CD8-positive, alpha-beta memory T cell (primary cell): ENCODE measurements at places on chromosomes 3 and 15. TPM values are rescaled to one million over a fixed set of nuclear protein-coding genes. Genes with fewer than 3 reads are reported as not detected.

DNA sequence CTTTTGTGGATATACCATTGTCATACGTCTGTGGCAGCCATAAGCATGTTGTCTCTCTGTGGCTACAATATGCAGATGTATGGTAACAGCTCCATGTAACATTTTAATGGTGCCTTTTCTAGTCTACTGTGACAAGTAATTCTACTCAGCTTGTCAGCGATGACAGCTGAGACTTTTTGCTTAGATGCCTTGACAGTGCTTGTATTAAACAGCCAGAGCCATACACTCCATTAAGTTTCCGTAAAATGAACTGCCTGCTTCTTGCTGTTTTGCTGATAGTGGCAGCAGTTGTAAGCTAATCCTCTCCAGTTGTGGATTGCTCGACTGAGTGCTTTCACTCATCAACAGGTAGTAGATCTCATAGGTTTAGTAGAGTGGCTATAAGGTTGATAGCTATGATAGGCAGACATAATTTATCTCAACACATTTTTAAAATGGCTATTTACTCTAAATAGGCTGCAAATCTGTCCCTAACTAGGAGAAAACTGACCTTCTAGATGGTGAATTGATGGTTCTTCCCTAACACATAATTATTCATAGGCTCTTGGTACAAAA lies 260.2 kb upstream of the NAALADL2 start:
- no peaks in the 10 kb centered on the region for H3K27me3 ChIP-seq
- DNase-seq: no peak
- no peaks in the 10 kb centered on the region for H3K4me1 ChIP-seq
- H3K4me3 ChIP-seq: no peak overlapping the region
- H3K27ac ChIP-seq: no peak overlapping the region
- H3K36me3 ChIP-seq: no peaks in the 10 kb centered on the region

DNA sequence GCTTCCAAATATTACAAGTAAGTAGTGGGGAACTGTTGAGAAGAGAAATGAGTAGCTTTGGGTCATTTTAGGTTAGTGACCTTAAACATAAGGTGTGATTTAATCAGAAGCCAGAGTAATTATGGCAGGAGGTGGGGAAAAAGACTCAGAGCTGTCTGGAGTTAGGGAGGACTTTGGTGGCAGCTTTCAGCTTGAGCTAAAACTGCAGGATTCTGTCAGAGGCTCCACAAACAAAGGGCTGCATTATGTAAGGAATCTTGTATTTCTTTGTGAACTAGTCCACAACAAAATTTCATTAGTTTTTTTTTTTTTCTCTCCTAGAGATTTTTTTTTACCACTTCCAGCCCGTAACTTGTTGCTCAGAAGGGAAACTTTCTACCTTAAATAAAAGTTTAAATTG lies 345.3 kb downstream of the TIGIT start:
- no peak for DNase-seq
- H3K27ac ChIP-seq: no peak overlapping the region
- no peaks in the 10 kb centered on the region for H3K36me3 ChIP-seq
- no peaks in the 10 kb centered on the region for H3K4me1 ChIP-seq
- H3K4me3 ChIP-seq: no peak overlapping the region
- H3K27me3 ChIP-seq: no peaks in the 10 kb centered on the region

DNA sequence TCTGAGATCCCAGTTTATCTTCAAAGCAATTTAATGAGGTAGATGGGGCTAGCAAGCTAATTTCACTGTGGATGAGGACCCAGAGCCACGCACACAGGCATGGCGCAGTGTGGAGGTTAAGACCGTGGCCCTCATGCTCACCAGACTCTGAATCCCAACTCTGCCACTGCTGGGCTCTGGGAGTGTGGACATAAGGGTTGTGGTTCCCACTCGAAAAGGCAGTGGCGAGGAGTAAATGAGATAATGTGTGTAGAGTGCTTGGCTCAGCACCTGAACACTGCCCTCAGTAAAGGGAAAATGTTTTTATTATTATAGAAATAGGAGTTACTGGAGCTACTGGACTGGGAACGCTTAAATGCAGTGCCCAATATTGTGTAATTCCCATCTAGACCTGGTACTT lies 243.5 kb upstream of the TPM1 start:
- no peak overlapping the region for H3K27ac ChIP-seq
- no peaks in the 10 kb centered on the region for H3K36me3 ChIP-seq
- H3K27me3 ChIP-seq: no peaks in the 10 kb centered on the region
- H3K4me1 ChIP-seq: no peaks in the 10 kb centered on the region

DNA sequence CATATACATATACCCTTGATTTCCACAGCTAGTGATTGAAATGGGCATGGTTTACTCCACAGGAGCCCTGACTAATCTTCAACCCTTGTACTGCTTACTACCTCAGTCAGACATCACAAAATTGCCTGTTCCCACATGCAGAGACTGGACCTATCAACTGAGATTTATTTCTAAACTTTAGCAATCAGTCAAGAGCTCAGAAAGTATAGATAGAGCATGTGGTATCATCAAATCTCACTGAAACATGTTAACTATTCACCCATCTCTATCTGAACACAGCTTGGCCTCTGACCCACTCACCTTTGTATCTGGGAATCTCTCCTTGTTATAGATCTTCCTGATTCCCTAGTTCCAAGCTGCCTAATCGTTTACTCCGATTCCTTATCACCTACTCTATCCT lies 14.6 kb downstream of the ADAM10 start:
- peaks cover 47% of the 10 kb centered on the region for H3K4me1 ChIP-seq
- no peaks in the 10 kb centered on the region for H3K27me3 ChIP-seq
- no peak overlapping the region for H3K27ac ChIP-seq
- no peak for DNase-seq

- H3K27me3 ChIP-seq: no peaks in the 10 kb centered on the region
- H3K4me1 ChIP-seq: peaks cover 46% of the 10 kb centered on the region
- DNase-seq: no peak
- no peak overlapping the region for H3K4me3 ChIP-seq
- H3K27ac ChIP-seq: no peak overlapping the region
Measured at GRCh38 chr15:99446565-99447496, 119.0 kb upstream of the MEF2A start.

DNA sequence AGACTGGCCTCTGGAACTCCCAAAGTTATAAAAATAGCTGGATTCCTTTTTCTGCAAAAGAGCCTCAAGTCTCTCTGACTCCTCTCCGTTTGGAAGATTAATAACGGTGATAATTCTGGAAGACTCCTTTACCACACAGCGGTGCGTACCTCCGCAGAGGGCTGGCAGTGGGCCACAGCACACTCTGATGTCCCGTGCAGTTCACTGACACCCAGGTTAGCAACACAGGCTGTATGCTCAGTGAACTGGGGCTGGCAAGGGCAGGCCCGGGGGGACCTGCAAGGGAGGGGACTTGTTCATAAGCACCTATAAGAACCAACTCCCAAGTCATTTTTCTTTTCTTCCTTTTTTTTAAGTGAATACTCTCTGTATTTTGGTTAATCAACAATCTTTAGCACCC lies 120.3 kb upstream of the TJP1 start:
- no peak overlapping the region for H3K4me3 ChIP-seq
- H3K36me3 ChIP-seq: no peaks in the 10 kb centered on the region
- no peak for DNase-seq
- H3K27me3 ChIP-seq: no peaks in the 10 kb centered on the region
- no peak overlapping the region for H3K27ac ChIP-seq

DNA sequence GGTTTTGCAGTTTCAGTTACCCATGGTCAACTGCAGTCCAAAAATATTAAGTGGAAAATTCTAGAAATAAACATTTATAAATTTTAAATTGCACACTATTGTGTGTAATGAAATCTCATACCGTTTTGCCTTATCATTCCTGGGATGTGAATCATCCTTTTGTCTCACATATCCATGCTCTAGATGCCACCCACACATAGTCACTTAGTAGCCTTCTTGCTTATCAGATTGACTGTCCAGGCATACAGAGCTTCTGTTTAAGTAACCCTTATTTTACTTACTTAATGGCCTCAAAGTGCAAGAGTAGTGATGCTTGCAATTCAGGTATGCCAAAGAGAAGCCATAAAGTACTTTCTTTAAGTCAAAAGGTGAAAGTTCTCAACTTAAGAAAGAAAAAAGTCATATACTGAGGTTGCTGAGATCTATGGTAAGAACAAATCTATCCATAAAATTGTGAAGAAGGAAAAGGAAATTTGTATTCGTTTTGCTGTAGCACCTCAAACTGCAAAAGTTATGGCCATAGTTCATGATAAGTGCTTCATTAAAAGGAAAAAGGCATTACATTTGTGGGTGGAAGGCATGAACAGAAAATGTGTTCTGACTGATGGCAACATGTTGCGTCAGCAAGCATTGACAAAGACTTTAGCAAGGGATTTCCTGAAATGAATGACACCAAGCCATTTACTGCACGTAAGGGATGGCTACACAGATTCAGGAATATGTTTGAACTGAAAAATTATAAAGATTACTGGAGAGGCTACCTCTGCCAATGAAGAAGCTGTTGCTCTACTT lies 43.8 kb downstream of the SPATA16 start:
- H3K27me3 ChIP-seq: no peaks in the 10 kb centered on the region
- no peak for DNase-seq
- H3K4me1 ChIP-seq: no peaks in the 10 kb centered on the region
- H3K36me3 ChIP-seq: no peaks in the 10 kb centered on the region

- H3K36me3 ChIP-seq: no peaks in the 10 kb centered on the region
- H3K27me3 ChIP-seq: no peaks in the 10 kb centered on the region
- no peak for DNase-seq
- H3K27ac ChIP-seq: no peak overlapping the region
Measured at GRCh38 chr3:157040456-157040855, 119.5 kb downstream of the CCNL1 start.

- H3K36me3 ChIP-seq: no peaks in the 10 kb centered on the region
- peaks cover 34% of the 10 kb centered on the region for H3K4me1 ChIP-seq
- DNase-seq: no peak
- H3K27ac ChIP-seq: no peak overlapping the region
Measured at GRCh38 chr3:107973152-107973551, 117.7 kb downstream of the CD47 start.

- H3K27ac ChIP-seq: no peak overlapping the region
- no peak for DNase-seq
- H3K27me3 ChIP-seq: no peaks in the 10 kb centered on the region
- H3K4me3 ChIP-seq: no peak overlapping the region
- H3K4me1 ChIP-seq: no peaks in the 10 kb centered on the region
Measured at GRCh38 chr15:27648359-27648758, 450.8 kb downstream of the OCA2 start.

GRCh38 chr3:59456852-59457485 lies 407.1 kb upstream of the CFAP20DC start:
- H3K27ac ChIP-seq: no peak overlapping the region
- H3K27me3 ChIP-seq: no peaks in the 10 kb centered on the region
- no peak overlapping the region for H3K4me3 ChIP-seq
- peaks cover 26% of the 10 kb centered on the region for H3K4me1 ChIP-seq

- no peaks in the 10 kb centered on the region for H3K4me1 ChIP-seq
- no peak overlapping the region for H3K4me3 ChIP-seq
- no peak overlapping the region for H3K27ac ChIP-seq
- no peaks in the 10 kb centered on the region for H3K36me3 ChIP-seq
- H3K27me3 ChIP-seq: no peaks in the 10 kb centered on the region
Measured at GRCh38 chr3:99957151-99957796, 139.6 kb downstream of the CMSS1 start.

- no peaks in the 10 kb centered on the region for H3K36me3 ChIP-seq
- H3K4me3 ChIP-seq: no peak overlapping the region
- no peak for DNase-seq
- H3K4me1 ChIP-seq: peaks cover 16% of the 10 kb centered on the region
- H3K27me3 ChIP-seq: no peaks in the 10 kb centered on the region
Measured at GRCh38 chr3:51966016-51966415, 1.2 kb downstream of the PCBP4 start.

- H3K27ac ChIP-seq: no peak overlapping the region
- no peaks in the 10 kb centered on the region for H3K27me3 ChIP-seq
- no peaks in the 10 kb centered on the region for H3K4me1 ChIP-seq
- H3K4me3 ChIP-seq: no peak overlapping the region
- no peaks in the 10 kb centered on the region for H3K36me3 ChIP-seq
Measured at GRCh38 chr3:14533457-14533958, 6.6 kb downstream of the GRIP2 start.

GRCh38 chr15:100570275-100570674 lies 31.7 kb downstream of the LINS1 start:
- H3K27ac ChIP-seq: no peak overlapping the region
- no peak overlapping the region for H3K4me3 ChIP-seq
- DNase-seq: no peak
- no peaks in the 10 kb centered on the region for H3K27me3 ChIP-seq
- H3K4me1 ChIP-seq: peaks cover 23% of the 10 kb centered on the region

DNA sequence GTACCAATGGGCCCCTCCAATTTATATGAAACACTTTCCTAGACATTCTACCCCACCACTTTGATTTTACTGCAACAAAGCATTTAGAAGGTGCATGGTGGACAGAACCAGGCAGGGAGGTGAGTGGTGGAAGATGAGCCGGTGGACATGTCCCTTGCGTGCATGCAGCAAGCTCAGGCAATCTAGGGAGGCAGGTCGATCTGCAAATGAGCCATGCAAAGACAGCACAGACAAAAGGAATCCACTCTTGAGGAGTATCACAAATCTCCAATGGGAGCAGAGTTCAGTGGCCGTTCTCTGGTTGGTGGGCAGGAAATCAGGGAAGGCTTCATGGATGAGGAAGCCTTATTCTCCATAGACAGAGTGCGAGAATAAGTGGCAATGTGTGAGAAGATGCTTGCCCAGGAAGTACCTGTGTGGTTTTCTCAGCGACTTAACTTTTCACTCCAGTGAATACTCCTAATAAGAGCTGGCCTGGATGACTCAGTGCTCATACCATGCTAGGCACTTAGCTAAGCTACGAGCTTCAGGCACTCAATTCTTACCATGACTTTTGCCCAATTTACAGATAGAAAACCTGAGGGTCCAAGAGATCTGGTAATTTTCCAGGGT lies 152.5 kb downstream of the FOXP1 start:
- H3K27ac ChIP-seq: no peak overlapping the region
- DNase-seq: no peak
- peaks cover 77% of the 10 kb centered on the region for H3K4me1 ChIP-seq
- H3K27me3 ChIP-seq: no peaks in the 10 kb centered on the region

- H3K27ac ChIP-seq: no peak overlapping the region
- H3K27me3 ChIP-seq: no peaks in the 10 kb centered on the region
- H3K4me3 ChIP-seq: no peak overlapping the region
- H3K4me1 ChIP-seq: peaks cover 16% of the 10 kb centered on the region
- DNase-seq: no peak
Measured at GRCh38 chr3:51999846-52000245, 4.2 kb upstream of the RPL29 start.

- no peaks in the 10 kb centered on the region for H3K36me3 ChIP-seq
- H3K27ac ChIP-seq: no peak overlapping the region
- H3K4me1 ChIP-seq: peaks cover 10% of the 10 kb centered on the region
- H3K27me3 ChIP-seq: no peaks in the 10 kb centered on the region
- no peak overlapping the region for H3K4me3 ChIP-seq
Measured at GRCh38 chr3:33722191-33722590, 4.1 kb upstream of the CLASP2 start.

DNA sequence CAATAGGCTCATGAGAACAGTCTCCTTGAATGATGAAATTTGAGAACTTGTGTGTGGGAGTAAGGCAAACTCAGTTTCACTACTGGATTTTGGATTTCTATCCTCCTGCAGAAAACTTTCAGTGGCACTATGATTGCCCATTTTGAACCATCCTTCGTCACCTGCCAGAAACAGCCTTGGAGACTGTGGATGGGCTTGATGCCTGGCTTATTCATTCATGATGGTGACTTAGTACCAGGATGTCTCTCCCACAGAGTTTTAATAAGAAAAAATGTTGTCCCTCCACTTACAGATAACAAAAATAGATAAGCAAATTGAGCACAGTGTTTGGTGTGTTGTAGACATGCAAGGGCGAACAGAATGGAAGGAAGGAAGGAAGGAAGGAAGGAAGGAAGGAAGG lies 53.5 kb upstream of the CPNE4 start:
- DNase-seq: no peak
- H3K27ac ChIP-seq: no peak overlapping the region
- no peaks in the 10 kb centered on the region for H3K4me1 ChIP-seq
- no peaks in the 10 kb centered on the region for H3K36me3 ChIP-seq
- no peaks in the 10 kb centered on the region for H3K27me3 ChIP-seq

EPHA3 gene
- not detected for total RNA-seq

FES gene
- 2.6 TPM for total RNA-seq

ATP8B4 gene
- 8.9 TPM for total RNA-seq

B3GALNT1 gene
- 2.4 TPM for total RNA-seq
